NCI-H1105 treated with DMSO at 0.1 percent for 48 hours (cell line): ENCODE measurements at places on chromosomes 1 and 21.

GRCh38 chr1:200969726-200970561 lies 53.6 kb downstream of the KIF21B start:
- DNase-seq: no peak

- no peak for DNase-seq
Measured at GRCh38 chr21:45420061-45421041, 15.4 kb downstream of the COL18A1 start.

DNA sequence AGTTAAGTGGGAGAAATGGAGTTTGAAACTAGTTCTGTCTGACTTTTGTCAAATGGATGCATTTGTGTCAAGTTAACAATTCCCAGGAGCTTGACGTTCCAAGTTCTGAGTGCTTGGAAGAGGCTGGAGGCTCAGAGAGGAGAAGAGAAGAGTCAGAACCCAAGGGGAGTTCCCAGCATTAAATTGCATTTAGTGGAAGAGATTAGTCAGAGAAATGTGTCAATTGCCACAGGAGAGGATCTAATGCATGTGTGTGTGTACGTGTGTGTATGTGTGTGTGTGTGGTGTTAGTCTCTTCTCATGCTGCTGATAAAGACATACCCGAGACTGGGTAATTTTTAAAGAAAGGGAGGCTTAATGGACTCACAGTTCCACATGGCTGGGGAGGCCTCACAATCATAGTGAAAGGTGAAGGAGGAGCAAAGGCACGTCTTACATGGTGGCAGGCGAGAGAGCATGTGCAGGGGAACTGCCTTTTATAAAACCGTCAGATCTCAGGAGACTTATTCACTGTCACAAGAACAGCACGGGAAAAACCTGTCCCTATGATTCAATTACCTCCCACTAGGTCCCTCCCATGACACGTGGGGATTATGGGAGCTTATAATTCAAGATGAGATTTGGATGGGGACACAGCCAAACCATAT lies 101.5 kb upstream of the TMEM51 start:
- no peak for DNase-seq

GRCh38 chr1:44265656-44266358 lies 52.5 kb downstream of the DMAP1 start:
- DNase-seq: no peak

GRCh38 chr1:112356765-112357164 lies 39.2 kb upstream of the CTTNBP2NL start:
- no peak for DNase-seq
